Right renal pelvis (tissue), 4 donors: ENCODE measurements at places on chromosomes 13 and 19. TPM values are rescaled to one million over a fixed set of nuclear protein-coding genes. Genes with fewer than 3 reads are reported as not detected.

YJEFN3 gene
- 7.1 TPM for polyA plus RNA-seq

RNF225 gene
- not detected for polyA plus RNA-seq

SCN1B gene
- 1.3 TPM for polyA plus RNA-seq

PTGIR gene
- 2.3 TPM for polyA plus RNA-seq

KLK12 gene
- not detected for polyA plus RNA-seq

SIRT6 gene
- 17.6 TPM for polyA plus RNA-seq

ZNF790 gene
- 12.3 TPM for polyA plus RNA-seq

USP12 gene
- polyA plus RNA-seq, result 39.3 TPM
